ENCODE measurements at places on chromosomes 11 and 22. TPM values are rescaled to one million over a fixed set of nuclear protein-coding genes. Genes with fewer than 3 reads are reported as not detected.

DNA sequence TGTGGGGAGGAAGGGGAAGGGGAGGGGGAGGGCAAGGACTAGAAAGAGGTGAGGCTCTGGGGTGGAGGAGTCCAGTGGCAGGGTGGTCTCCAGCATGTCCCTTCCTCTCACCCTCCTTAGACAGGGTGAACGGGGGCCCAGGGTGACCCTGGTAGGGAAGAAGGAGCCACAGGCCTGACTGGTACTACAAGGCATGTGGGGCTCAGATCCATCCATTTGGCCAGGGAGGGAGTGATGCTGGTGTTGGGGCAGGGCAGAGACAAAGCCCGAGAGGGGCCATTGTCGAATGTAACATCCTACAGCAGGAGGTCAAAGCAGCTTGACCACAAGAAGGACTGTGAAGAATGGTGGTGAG lies 69.0 kb upstream of the SHISAL1 start:
- no peak overlapping the region for H3K4me3 ChIP-seq
- H3K27me3 ChIP-seq, result no peaks in the 10 kb centered on the region
- H3K27ac ChIP-seq, result no peak overlapping the region
- H3K4me1 ChIP-seq, result no peaks in the 10 kb centered on the region
- no peaks in the 10 kb centered on the region for H3K36me3 ChIP-seq

PKDREJ gene
- not detected for polyA plus RNA-seq

- H3K27me3 ChIP-seq, result peaks cover 14% of the 10 kb centered on the region
- no peak for DNase-seq
- no peaks in the 10 kb centered on the region for H3K36me3 ChIP-seq
Measured at GRCh38 chr22:32177221-32177765, 18.2 kb upstream of the C22orf42 start.

DNA sequence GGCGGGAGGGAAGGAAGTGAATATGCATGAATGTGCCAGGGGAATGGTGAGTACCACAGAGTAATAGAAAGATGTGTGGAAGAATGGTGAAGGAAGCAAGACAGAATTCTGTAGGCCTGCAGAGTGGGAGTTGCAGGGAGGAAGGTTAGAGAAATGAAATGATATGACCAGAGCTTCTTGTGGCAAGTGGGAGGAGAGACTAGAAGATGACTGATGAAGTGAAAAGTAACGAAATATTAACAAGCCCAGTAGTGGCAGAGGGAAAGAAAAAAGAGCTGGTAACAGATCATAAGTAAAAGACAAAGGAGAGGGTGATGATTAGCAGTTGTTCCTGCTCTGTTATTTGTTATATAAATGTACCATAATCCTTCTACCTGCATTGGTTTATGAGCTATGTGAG lies 1.0 kb upstream of the ALKBH8 start:
- no peak overlapping the region for H3K27ac ChIP-seq
- no peak for DNase-seq
- peaks cover 2% of the 10 kb centered on the region for H3K27me3 ChIP-seq
- peaks cover 20% of the 10 kb centered on the region for H3K4me1 ChIP-seq

PARVG gene
- 190 TPM for polyA plus RNA-seq

- no peaks in the 10 kb centered on the region for H3K27me3 ChIP-seq
- no peak overlapping the region for H3K4me3 ChIP-seq
- DNase-seq, result no peak
Measured at GRCh38 chr11:43327987-43328386, 16.2 kb downstream of the API5 start.

DNA sequence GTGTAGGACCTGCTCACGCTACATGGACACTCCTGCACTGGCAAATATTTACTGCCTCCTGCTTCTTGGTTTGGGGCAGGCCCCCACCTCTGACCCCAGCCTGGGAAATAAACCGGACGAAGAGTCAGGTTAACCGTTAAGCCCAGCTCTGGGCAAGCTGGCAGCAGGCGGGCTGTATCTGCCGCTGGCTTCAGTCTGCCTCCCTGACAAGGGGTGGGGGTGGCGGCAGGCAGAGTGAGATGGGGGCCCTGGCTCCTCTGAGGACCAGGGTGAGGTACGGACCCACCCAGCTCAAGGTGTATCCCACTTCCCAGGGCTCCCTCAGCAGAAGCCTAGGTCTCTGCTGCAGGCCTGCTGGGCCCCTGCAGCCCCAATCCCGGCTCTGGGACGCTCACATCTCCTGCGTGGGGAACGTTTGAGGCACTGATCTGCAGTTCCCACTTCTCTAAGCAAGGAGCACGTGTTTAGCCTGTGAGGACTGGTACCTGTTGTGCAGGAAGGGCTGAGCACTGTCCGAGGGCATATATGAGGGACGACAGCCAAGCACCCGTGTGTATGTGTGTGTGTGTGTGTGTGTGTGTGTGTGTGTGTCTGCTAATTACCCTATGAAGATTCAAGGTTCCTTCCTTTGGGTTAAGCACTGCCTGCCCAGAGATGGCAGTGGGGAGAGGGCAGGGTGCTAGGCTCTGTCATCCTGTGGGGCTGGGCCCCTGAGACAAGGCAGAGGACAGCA lies 1.1 kb upstream of the LRRC75B start:
- no peak overlapping the region for H3K4me3 ChIP-seq
- no peak for DNase-seq
- peaks cover 15% of the 10 kb centered on the region for H3K4me1 ChIP-seq
- no peaks in the 10 kb centered on the region for H3K27me3 ChIP-seq

- no peak overlapping the region for H3K27ac ChIP-seq
- peaks cover 60% of the 10 kb centered on the region for H3K36me3 ChIP-seq
- no peak overlapping the region for H3K4me3 ChIP-seq
- H3K27me3 ChIP-seq, result no peaks in the 10 kb centered on the region
- H3K4me1 ChIP-seq, result peaks cover 25% of the 10 kb centered on the region
- no peak for DNase-seq
Measured at GRCh38 chr22:50522806-50523438, 2.5 kb downstream of the SCO2 start.

DAGLA gene
- 0.16 TPM for polyA plus RNA-seq

DNA sequence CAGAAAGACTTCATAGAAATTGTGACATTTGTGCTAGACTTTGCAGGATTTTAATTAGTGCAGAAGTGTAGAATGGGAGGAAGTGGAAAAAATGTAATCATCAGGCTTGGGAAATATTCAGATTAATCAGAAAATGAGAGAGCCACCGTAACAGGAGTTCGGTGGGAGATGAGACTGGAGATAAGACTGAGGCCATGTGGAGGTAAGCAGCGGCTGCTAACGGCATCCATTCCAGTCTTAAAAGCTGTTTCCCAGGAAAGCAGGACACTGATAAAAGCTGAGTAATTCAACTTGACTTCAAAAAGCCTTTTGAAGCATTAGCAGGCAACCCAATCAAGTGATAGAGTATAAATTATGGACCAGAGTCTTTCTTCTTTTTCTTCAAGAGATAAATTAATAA lies 369.9 kb downstream of the LUZP2 start:
- H3K4me3 ChIP-seq, result no peak overlapping the region
- no peaks in the 10 kb centered on the region for H3K4me1 ChIP-seq
- H3K27me3 ChIP-seq, result no peaks in the 10 kb centered on the region
- DNase-seq, result no peak
- no peaks in the 10 kb centered on the region for H3K36me3 ChIP-seq
- H3K27ac ChIP-seq, result no peak overlapping the region

DNA sequence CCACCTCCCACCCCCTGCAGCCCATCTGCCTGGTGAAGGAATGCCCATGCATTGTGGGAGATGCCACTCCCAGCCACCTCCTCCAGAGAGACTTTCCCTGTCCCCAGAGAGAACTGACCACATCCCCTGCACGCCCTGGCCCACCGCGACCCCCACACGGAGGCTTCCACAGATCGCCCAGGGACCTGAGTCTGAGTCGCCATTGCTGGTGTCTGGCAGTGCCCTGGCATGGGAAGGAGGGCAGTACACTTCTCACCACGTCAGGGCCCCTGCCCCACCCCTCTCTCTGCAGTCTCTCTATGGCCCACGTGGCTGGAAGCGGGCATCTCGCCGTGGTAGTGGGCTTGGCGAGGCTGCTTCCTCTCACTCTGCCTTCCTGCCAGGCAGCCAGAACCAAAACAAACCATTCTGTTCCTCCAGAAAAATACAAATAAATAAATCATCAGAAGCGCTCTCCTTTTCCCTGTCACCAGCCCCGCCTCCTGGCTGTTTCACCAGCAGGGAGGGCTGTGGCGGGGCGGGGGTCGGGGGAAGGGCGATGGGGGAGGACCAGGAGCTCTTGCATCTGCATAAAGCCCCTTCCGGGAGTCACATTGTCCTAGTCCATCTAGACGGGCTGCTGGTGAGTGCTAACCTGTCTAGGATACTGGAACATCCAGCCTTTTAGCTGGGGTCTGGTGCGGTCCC lies 20.9 kb downstream of the SHISAL1 start:
- H3K36me3 ChIP-seq, result no peaks in the 10 kb centered on the region
- no peaks in the 10 kb centered on the region for H3K27me3 ChIP-seq
- H3K27ac ChIP-seq, result no peak overlapping the region
- DNase-seq, result no peak
- peaks cover 9% of the 10 kb centered on the region for H3K4me1 ChIP-seq

DNA sequence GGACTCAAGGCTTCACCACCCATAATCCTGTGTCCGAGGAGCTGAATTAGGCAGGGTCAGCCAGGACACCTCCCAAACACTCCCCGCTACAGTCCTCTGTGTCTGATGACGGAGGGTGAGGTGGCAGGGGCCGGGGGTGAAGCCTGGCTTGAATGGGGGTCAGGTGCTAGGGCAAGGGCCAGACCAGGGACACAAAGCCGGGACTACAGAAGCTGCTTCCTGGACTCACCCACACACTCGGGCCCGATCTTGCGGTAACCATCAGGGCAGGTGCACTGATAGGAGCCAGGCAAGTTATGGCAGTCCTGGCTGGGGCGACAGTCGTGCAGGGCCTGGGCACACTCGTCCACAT lies 2.3 kb downstream of the EFEMP2 start:
- peaks cover 14% of the 10 kb centered on the region for H3K36me3 ChIP-seq
- no peaks in the 10 kb centered on the region for H3K27me3 ChIP-seq
- H3K4me1 ChIP-seq, result peaks cover 23% of the 10 kb centered on the region

CAVIN3 gene
- polyA plus RNA-seq, result 13.6 TPM

B4GALNT4 gene
- not detected for polyA plus RNA-seq

OR2D2 gene
- polyA plus RNA-seq, result not detected

GRCh38 chr11:27465629-27466028 lies 7.0 kb downstream of the LGR4 start:
- no peaks in the 10 kb centered on the region for H3K36me3 ChIP-seq
- peaks cover 41% of the 10 kb centered on the region for H3K4me1 ChIP-seq
- peaks cover 6% of the 10 kb centered on the region for H3K27me3 ChIP-seq
- H3K4me3 ChIP-seq, result no peak overlapping the region
- H3K27ac ChIP-seq, result no peak overlapping the region

GRCh38 chr22:27370269-27370668 lies 431.3 kb downstream of the MN1 start:
- H3K4me1 ChIP-seq, result no peaks in the 10 kb centered on the region
- no peak overlapping the region for H3K27ac ChIP-seq
- no peaks in the 10 kb centered on the region for H3K27me3 ChIP-seq

DNA sequence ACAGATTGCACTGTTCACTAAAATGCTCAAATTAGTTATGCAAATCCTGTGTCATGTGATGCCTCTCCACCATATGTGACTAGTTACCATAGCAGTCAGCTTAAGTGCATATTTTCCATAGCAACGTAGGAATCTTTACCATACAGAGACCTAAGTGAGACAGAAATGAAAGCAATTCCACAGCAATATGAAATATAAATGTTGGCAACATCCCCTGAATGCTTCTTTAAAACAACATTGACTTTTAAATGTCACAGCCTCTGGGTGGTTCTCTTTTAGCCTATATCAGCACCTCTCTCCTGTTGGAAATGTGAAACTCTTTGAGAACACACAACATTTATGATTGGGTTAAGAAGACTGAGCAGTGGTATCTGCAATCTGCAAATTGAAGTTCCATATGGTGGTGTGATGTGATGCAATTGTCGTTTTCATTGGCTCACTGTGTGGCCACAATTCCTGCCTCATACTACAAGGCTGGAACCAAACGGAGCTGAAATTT lies 814.6 kb downstream of the DLG2 start:
- H3K27ac ChIP-seq, result no peak overlapping the region
- DNase-seq, result no peak
- no peaks in the 10 kb centered on the region for H3K36me3 ChIP-seq

CCDC157 gene
- 3.7 TPM for polyA plus RNA-seq

- peaks cover 8% of the 10 kb centered on the region for H3K36me3 ChIP-seq
- peak; percentile 21 for DNase-seq
- H3K27ac ChIP-seq, result peak overlapping the region; percentile 87
Measured at GRCh38 chr22:20957683-20958431, 9.2 kb upstream of the AIFM3 start.

- no peaks in the 10 kb centered on the region for H3K27me3 ChIP-seq
- H3K4me3 ChIP-seq, result no peak overlapping the region
- H3K36me3 ChIP-seq, result no peaks in the 10 kb centered on the region
- no peak for DNase-seq
Measured at GRCh38 chr11:100619484-100619883, 67.6 kb upstream of the ARHGAP42 start.

- H3K27me3 ChIP-seq, result no peaks in the 10 kb centered on the region
- no peak overlapping the region for H3K4me3 ChIP-seq
- no peaks in the 10 kb centered on the region for H3K4me1 ChIP-seq
- no peak overlapping the region for H3K27ac ChIP-seq
- DNase-seq, result no peak
Measured at GRCh38 chr11:63599211-63600122, 14.8 kb downstream of the PLAAT3 start.

DNA sequence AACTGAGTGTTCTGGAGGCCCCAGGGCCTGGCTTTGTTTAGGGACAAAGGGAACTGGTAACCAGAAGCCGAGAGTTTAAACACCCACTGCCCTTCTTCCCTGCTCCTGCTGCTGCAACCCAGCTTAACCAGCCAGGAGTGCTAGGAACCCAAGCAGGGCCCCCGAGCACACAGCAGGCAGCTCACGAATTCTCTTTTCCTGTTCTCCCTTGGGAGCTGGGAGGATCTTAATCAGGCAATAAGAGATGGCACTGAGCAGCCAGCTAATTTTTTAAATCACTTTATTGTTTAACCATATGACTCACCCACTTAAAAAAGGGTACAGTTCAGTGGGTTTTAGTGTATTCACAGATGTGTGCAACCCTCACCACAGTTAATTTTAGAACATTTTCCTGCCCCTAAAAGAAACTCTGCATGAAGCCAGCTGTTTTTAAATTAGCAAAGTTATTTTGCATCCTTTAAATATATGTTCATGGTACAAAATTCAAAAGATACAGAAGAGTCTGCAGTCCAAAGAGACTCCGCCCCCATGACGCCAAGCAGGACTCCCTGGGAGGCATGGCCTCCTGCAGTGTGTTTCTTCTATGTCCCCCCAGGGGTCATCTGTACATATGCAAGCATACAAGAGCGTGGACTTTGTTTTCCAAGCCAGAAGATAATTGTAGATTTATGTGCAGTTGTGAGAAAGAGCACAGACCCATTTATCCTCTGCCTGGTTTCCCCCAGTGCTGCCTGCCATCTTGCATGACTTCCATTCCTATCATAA lies 18.9 kb upstream of the PPP6R3 start:
- no peak for DNase-seq
- H3K36me3 ChIP-seq, result no peaks in the 10 kb centered on the region
- no peak overlapping the region for H3K4me3 ChIP-seq
- peaks cover 10% of the 10 kb centered on the region for H3K4me1 ChIP-seq
- H3K27ac ChIP-seq, result no peak overlapping the region

USP35 gene
- 0.42 TPM for polyA plus RNA-seq

DNA sequence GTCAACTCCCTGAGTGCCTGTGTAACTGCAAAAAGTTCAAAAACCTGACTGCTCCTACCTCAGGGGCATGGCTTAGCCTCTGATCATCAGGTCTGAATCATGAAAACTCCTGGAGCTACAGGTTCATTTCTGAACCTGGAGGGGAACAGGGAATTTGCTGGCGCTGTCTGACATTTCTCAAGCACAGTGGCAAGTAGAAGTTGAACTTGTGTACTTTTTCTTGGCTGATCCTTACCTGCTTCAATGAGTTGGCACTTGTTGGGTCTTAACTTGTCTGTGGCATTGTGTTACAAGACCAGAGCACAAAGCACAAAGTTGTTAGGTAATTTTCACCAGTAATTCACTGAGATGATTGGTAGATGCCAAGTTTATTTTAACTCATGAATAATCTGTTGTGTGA lies 3.3 kb downstream of the TMEM109 start:
- DNase-seq, result no peak
- H3K27me3 ChIP-seq, result no peaks in the 10 kb centered on the region
- H3K36me3 ChIP-seq, result peaks cover 25% of the 10 kb centered on the region
- H3K4me1 ChIP-seq, result peaks cover 63% of the 10 kb centered on the region

Measured in CD14-positive monocyte (primary cell).